ENCODE measurements at places on chromosomes 11 and 22.

- DNase-seq, result no peak
Measured at GRCh38 chr11:60065801-60066200, 9.3 kb downstream of the MS4A3 start.

- no peak for DNase-seq
Measured at GRCh38 chr11:5631969-5632635, 7.3 kb downstream of the TRIM34 start.

DNA sequence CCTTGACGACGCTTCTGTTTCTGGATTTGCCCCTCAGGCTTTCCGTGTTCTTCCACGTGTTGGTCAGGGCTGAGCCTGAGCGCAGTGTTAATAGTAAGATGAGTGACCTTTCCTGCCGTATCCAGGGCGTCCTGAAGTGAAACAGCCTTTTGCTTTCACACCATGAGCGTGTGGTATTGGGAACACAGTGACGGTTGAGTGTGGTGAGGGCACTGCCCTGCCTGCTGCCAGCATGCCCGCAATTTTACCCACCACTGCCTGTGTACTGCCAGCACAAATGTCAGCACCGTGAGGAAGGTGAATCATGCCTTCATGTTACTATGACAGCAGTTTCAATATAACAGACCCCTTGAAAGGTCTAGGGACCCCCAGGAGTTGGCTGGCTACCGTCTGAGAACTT is 217.1 kb downstream of the TBC1D22A start:
- no peak for DNase-seq

- no peak for DNase-seq
Measured at GRCh38 chr11:45086526-45086925, 59.9 kb upstream of the PRDM11 start.

- DNase-seq, result no peak
Measured at GRCh38 chr11:69910519-69911309, 91.5 kb upstream of the FGF3 start.

GRCh38 chr11:103648670-103649400 is 387.6 kb upstream of the DDI1 start:
- DNase-seq, result no peak

DNA sequence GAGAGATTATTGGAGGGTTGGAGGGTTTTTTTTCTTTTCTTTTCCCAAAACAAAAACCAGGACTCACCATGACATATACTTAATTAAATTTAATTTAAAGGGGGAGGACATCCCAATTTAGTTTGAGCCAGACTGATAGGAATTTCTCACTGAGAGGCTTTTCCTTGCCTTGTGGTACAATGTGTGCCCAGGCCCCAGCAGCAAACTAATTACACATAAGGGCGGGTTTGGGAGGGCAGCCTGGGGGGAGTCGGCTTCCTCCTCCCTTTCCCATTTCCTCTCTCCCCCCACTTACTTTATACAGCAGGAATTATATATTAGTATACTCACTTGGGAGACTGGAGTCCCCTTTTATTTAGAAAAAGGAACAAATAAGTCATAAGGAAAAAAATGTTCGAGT is 2.9 kb downstream of the TEAD1 start:
- no peak for DNase-seq

- DNase-seq, result no peak
Measured at GRCh38 chr22:27157666-27158370, 500.4 kb downstream of the MIAT start.

DNA sequence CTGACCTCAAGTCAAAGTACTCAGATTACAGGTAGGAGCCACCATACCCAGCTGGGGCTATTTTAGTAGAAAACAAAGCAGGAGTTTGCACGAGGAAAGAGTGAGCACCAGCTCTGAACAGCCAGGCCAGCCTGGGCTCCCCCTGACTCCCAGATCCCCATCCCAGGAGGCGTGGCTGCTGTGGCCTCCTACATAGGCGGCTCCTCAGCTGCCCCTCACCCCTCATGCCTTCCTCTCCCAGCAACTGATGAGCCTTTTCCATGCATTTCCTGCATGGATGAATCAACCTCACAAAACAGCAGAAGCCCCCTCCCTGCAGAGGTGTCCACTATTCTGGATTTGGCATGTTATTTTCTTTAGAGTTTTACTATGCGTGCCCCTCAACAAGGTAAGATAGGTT is 10.5 kb upstream of the FLRT1 start:
- DNase-seq, result no peak

DNA sequence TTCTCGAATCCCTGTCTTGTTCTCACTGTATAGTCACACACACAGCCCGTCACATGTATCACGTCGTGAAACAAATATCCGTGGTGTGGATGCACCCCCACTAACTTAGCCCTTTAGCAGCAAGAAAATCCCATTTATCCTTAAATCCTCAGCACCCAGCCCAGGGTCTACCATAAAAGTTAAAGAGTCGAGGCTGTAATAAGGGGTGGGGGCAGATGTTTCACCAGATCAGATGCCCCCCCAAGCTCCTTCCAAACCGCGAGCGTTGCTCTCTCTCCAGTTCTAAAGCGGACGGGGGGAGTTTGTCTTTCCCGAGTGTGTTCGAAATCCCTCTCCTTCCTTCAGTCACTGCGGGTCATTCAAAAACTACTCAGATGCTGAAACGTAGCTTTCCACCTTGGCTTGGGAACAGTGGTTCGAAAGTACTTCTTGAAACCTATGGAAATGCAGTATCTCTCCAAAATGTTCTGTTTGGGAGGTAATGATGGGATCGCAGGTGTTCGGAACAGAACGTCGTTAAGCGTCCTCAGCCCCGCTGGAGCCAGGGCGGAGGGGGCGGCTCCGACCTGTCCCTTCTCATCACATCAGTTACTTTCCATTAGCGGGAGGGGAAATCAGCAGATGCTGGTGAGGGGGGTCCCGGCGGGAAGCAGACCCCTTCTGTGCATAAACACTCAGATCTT is 156.2 kb downstream of the BRD1 start:
- no peak for DNase-seq

- no peak for DNase-seq
Measured at GRCh38 chr11:112211536-112211935, 14.7 kb upstream of the PTS start.

- DNase-seq, result peak; percentile 42
Measured at GRCh38 chr22:31230871-31231621, 18.9 kb downstream of the LIMK2 start.

DNA sequence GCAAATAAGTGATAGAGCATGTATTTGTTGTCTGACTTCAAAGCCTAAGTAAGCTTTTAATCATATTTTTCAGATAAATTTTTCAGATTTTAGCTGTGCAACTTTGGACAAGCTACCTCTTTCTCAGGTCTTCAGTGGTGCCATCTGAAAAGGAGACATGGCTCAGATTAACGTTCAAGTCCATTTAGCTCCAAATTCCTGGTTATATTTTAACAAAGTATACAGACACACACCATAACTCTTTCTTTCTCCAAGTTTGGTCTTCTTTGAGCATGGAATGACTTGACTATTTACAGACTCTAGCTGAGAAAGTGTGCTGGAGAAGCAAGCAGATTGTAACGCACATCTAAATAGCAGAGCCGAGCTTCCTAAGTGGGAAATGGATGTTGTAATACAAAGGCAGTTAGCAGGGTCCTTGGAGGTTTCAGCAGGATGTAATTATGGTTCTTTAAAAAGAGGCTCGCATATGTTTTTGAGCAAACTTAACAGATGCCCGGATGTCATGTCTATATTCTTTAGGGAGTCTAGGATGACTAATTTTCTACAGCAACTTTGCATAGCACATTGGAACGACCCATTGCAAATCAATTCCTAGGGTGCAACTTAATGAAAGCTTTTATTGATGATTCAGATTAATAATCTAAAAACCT is 128.1 kb upstream of the E2F8 start:
- DNase-seq, result no peak

DNA sequence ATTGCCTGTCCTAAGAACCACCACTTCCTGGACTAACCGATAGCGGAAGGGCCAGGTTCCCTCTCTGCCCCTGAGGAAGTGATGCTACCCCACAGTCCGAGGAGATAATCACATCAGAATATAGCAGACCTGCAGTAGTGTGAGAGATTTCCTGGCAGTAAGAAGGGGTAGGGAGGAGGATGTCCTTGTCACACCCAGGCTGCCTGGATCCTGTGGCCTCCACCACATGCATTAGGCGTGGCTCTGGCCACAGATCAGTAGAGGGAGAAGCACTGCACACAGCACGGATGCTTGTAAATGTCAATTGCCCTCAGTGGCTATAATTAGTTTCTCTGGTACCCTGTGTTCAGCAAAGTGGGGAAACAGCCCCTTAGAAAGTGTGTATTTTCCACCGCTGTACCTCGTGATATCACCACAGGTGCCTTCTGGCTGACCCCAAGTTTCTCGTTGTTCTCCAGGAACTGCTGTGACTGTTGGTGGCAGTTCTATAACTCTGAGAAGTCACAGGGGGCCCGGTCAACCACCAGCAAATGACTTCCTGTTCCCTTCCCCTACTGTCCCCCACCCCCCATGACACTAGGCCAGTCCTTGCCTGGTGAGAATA is 61.8 kb downstream of the UBASH3B start:
- DNase-seq, result no peak

DNA sequence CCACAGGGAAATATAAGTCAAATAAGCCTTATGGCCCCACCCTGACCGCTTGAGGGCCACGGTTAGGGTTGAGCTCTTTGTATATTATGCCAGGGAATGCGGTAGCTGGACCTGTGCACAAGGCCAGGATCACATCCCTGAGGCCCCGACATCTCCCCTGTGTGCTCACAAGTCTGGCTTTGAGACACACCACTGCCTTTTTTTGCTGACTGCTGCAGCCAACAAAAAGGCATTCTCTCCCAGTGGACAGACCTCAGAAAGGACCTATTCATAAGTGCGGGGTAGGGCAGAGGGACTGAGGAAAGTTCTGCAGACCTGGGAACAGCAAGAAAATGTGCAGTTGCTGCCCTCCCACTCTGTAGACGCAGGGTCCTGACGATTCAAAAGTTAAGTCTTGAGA is 3.4 kb upstream of the SIDT2 start:
- no peak for DNase-seq

DNA sequence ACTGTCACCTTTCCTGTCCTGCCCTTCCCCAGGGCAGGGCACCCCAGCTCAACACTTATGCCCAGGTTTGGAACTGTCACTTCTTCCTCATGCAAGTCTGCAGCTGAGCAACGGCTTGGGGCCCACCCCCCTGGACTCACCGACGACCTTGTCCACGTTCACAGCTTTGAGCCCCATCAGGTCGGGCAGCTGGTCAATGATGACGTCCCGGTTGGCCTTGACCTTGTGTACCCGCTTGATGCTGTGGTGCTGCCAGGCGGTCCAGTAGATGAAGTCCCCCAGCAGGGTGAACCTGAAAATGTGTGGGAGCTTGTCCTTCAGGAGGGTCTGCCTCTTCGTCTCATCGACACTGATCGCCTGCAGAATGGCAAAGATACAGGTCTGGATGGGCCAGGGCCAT is 135.0 kb downstream of the CRYBB2 start:
- DNase-seq, result no peak

- no peak for DNase-seq
Measured at GRCh38 chr22:22787151-22787550, 100.5 kb upstream of the IGLL5 start.

- no peak for DNase-seq
Measured at GRCh38 chr22:17896586-17896985, 122.3 kb upstream of the BID start.

DNA sequence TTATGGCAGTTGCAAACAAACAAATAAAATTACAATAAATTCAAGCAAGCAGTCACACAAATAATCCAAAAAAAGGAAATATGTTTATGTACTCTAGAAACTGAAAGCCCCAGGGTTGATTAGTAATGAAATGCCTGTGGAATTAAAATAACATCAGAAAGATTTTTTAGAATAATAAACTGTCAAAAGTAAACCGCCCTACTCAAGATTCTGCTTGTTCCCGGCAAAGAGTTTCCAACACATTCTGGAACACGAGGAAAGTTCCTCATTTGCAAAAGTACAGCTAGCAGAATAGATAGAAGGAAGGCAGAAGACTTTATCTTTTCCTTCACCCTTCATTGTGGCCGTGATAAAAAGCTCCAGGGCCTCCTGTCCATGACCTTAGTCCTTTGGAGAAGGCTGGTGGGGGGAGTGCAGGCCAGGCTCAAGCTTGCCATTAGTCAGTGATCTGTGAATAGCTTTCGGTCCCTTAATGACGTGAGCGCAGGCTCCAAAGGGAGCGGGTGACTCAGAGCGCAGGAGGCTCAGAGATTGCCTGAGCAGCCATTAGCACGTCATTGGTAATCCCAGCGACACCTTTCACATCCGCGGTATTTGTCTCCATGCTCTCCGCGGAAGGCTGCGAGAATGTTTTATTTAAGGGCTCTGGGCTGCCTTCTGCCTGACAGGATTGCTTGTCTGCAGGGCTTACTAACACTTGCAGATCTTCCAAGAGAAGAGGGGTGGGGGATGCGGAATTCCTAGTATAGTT is 458.3 kb downstream of the METTL15 start:
- no peak for DNase-seq

DNA sequence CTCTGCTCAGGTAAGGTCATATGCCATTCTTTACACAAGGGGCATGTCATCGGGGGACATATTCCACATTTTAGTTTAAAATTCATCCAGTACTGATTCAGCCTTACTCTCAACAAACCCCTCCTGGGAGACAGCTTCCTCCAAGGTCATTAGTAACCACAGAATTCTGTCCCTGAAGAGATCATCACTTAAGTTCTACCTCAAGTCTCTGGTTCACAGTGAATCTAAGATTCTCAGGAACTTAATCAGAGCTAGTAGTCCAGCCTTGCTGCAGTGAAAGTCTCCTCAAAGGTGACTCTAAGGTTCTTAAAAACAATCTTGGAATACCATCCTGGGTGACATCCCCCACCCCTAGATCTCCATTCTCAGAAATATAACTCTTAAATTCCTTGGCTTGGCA is 18.9 kb upstream of the GDPD4 start:
- no peak for DNase-seq

GRCh38 chr11:62077132-62077531 is 46.7 kb upstream of the INCENP start:
- DNase-seq, result no peak

- no peak for DNase-seq
Measured at GRCh38 chr22:41308544-41308947, 7.2 kb downstream of the ZC3H7B start.

DNA sequence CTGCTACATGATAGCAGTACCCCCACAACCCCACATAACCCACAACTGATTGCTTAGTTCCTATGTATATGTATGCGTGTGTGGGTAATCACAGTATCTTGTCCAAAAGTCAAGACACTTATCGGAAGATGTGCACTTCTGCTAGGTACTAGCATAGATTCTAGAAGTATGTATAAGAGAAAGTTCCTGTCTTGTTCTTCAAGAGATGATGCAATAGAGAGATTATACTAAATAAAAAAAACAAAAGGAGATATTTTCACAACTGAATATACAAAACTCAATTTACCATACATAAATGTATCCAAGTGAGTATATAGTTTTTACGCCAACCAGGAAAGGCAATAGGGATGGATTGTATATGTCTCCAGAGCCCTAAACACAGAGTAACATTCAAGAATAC is 112.0 kb downstream of the FCHSD2 start:
- no peak for DNase-seq

All from activated effector memory CD4-positive, alpha-beta T cell treated with Interleukin-2 at 50 U/mL for 16 hours (primary cell).